ENCODE measurements at places on chromosomes 12 and 14. TPM values are rescaled to one million over a fixed set of nuclear protein-coding genes. Genes with fewer than 3 reads are reported as not detected.

KRT82 gene
- not detected for total RNA-seq

CLEC2A gene
- not detected for total RNA-seq

INSM2 gene
- total RNA-seq: not detected

KRT2 gene
- not detected for total RNA-seq

PTPRR gene
- 1.5 TPM for total RNA-seq

CMA1 gene
- not detected for total RNA-seq

KLRB1 gene
- total RNA-seq: not detected

Measured in aortic smooth muscle cell (primary cell).